Esophagus squamous epithelium (tissue), 5 donors: ENCODE measurements at places on chromosomes 3 and 15.

- DNase-seq = no peak
These were observed 71.0 kb downstream of the SETD5 start for GRCh38 chr3:9468460-9468859.

DNA sequence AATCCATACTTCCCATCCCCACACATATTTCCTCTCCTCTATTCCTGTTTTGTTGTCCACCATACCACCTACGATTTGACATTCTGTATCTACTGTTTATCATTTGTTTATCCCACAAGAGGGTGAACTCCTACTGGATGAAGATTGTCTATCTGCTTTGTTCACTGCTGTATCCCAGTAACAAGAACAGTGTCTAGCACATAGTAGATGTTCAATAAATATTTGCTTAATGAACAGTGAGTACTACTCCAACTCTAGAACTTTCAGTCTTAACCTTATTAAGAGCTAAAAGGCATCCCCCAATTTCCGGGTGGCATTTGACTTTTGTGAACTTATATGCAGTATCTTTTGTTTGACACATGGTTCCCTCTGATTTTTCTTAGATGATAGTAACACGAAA lies 1.3 kb downstream of the PYGO1 start:
- DNase-seq = no peak

DNA sequence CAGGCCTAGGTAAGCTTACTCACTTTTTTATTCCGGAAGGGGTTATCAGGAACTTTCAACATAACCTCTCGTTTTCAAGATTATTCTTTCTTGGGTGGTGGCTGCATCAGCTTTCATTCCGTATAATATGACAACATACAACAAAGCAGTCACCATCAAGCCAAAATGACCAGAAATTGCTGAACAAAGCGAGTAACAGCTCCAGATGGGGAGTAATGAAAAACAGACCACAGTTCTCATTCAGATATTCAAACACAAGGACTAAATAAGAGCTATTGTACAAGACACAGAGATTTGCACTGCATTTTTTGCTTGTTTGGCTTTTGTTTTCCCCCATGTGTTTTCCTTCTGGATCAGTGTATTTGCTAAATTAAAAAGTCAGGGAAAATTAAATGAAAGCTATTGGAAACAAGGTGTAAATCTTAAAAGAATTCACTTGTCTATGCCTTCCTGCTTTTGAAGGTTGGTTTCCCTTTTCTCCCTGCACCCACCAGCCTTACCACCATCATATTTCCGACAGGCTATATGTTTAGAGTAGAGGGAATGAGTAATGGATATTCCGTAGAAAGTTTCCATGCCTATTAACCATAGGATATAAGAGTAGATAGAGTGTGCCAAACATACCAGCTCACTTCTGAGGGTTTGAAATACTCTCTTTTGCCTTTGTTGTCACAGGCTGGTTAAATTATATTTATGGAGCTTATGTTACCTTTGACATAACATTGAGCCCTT lies 213.6 kb downstream of the RBMS3 start:
- DNase-seq = no peak

GRCh38 chr3:192039593-192039992 lies 578.6 kb downstream of the PYDC2 start:
- DNase-seq = no peak

GRCh38 chr3:46504789-46505188 lies 7.0 kb downstream of the RTP3 start:
- DNase-seq = no peak

DNA sequence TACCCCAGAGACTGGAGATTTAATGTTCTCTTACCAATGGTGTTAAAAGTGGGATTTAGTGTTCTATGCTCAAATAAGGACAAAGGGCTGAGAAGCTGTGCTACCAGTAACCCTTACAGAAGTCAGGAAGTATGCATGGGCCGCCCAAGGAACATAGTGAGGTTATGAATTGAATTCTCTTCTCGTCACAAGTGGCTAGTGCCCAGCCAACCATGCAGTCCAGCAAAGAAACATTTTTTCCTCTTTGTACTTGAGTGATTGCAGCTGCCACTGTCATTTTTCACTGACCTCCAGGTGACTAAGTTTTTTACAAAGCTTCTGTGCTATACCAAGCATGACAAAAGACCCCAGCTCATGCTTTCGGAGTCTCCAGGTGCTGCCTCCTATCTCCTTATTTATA lies 110.6 kb upstream of the DCBLD2 start:
- no peak for DNase-seq

DNA sequence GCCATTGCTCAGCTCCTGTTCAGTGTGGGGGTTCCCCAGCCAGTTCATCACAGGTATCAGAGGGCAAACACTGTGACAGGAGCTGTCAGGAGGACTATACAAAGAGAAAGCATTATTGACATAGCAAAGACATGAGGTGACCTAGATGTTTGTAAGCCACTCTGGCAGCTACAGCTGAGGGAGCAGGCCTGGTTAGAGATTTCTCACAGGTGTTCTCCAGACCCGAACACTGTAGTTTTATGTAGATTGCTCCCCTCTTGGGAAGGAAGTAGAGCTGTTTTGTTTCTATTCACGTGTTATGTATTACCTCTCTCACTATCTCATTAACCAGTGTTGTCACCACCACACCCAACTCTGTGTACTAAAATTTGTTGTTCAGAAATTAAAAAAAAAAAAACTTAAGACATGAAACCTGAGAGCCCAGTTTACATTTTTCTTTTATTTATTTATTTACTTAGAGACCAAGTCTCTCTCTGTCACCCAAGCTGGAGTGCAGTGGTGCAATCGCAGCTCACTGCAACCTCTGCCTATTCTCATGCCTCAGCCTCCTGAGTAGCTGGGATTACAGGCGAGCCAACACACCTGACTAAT lies 123.7 kb downstream of the RBPMS2 start:
- DNase-seq = no peak

- DNase-seq = no peak
These were observed 418.1 kb downstream of the OCA2 start for GRCh38 chr15:27681038-27681437.

GRCh38 chr15:98150536-98150935 lies 190.0 kb downstream of the ARRDC4 start:
- DNase-seq = no peak

DNA sequence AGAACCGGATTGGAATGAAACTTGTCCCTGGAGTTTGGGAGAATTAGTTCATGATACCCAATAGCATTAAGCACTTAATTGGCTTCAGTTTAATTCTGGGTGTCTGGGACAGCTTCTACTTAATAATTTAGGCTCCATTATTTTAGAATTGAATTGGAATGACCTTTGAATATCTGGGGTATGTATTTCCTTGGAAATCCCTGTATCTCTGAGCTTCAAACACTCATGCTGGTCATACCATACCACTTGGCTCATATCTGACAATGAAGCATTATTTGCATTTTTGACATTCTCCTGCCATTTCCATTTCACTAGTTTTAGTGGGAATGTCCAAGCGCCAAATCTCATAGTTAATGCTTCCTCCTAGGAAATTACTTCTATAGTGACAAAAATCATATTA lies 393.1 kb downstream of the DIPK2A start:
- DNase-seq = no peak

- DNase-seq = no peak
These were observed 172.0 kb downstream of the RBMS3 start for GRCh38 chr3:29452934-29453283.
